Activated CD4-positive, alpha-beta T cell treated with anti-CD3 and anti-CD28 coated beads for 36 hours (primary cell): ENCODE measurements at places on chromosomes 5 and 9. TPM values are rescaled to one million over a fixed set of nuclear protein-coding genes. Genes with fewer than 3 reads are reported as not detected.

RNF183 gene
- total RNA-seq = 0.64 TPM

TPPP gene
- total RNA-seq = 0.21 TPM

DNA sequence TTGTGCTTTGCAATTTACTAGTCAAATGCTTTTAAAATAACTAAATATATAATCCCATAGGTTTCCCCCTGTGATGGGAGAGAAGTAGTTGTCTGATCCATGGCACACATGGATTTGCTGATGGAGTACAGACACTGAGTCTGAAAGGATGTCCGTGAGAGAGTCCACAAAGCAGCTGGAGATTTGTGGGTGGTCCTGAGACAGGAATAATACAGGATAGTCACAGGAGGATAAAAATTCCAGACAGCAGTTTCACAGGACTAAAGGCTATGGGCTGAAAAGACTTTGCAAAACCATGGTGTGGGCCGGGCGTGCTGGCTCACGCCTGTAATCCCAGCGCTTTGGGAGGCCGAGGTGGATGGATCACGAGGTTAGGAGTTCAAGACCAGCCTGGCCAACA, 58.7 kb upstream of the ZFR start:
- DNase-seq = no peak

DNA sequence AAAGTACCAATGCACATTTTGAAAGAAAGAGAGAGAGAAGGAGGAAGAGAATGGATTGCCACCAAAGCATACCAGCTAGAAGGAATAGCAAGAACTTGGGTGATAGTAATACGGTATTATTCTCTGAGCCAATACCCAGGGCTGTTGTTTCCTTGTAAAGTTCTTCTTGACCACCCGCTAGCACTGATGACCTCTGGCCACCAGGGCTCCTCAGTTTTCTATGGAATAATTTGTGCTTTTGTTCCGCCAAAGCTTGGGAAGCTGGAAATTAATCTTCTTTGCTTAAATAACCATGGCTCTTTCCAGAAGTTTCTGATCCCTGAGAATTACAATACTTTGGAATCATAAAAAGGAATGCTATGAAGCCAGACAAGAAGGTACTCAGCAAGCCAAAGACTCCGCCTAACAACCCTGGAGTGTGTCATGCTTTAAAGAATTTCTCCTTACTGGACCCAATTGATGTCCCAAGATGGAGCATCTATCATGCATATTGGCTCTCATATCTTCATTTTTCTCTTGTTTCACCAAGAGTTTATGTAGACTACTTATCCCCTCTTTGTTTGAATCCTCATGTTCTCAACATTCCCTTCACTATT, 29.8 kb downstream of the OR2K2 start:
- DNase-seq = no peak

- no peak for DNase-seq
These were observed 205.0 kb upstream of the IER5L start for GRCh38 chr9:129383019-129383560.

DNA sequence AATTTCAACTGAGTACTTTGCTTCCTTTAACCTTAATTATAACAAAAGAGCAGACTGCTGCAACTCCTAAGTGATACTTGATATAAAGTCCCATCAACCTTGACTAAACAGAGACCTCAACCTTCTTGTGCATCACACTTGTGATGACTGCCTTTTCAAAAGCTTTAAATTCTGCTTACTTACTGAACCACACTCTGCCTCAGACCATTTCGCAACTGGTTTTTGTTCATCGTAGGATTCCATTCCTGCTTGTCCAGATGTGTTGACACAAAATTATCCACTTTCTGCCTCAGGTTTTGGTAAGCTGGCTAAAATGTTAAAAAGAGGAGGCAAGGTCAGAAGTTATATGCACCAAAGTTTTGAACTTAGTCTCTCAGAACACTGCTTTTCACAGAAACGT, 3.5 kb downstream of the BOD1 start:
- no peak for DNase-seq

DNA sequence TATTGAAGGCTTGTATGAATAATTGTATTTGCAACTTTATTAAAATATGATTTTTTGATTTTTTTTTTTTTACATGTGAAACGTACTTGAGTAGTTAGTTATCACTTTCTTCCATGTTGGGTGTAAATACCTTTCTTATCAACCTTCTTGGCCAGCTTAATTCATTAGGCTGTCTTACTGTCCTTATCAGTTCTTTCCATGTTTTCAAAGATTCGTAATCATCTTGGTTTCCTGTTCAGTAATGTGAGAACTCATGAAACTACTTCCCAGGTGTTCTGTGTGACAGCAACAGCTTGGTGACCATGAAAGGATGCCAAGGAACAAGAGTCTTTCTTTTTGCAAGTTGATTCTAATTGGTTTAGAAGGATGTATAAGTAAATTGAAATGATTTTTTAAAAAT, 100.0 kb downstream of the ADGRV1 start:
- DNase-seq = no peak

TPM2 gene
- total RNA-seq = 5.5 TPM

IL17B gene
- total RNA-seq = not detected

DPYSL3 gene
- 0.18 TPM for total RNA-seq

COL27A1 gene
- total RNA-seq = 8.9 TPM

- DNase-seq = no peak
These were observed 258.3 kb downstream of the HSPA4 start for GRCh38 chr5:133309984-133310621.

DNA sequence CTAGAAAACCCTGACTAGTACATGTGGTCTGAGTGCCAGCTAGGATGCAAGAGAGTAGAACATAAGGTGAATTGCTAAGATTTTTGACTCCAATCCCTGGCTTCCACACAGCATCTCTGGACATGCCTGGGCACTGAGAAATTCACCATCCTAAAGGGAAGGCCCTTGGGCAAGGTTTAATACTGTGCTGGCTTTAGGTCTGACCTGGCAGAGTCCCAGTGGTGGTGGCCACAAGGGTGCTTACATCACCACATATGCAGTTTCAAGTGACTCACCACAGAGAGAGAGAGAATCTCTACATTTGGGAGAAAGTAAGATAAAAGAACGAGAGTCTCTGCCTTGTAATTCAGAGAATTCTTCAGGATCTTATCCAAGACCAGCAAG, 661.6 kb upstream of the C9orf72 start:
- no peak for DNase-seq

DNA sequence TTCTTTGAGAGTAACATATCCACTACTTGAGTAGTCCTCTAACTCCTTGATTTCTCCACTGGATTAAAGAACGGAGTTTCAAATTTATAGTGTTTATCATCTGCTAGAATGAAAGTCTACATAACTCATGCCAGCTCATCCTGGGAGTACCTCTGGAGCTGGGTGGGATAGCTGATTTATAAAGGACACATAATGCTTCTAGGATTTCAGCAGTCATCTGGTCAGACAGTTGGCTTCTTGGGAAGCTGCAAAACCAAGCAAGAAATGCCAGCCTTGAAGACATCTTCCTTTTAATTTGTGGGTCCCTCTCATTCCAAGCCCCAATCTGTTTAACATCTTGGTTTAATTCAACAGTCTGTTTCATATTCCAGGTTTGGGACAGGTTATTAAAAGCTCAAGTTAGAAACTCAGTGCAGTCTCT, 3.2 kb downstream of the GALNT10 start:
- no peak for DNase-seq

GRCh38 chr5:140131967-140132409, 6.3 kb downstream of the IGIP start:
- DNase-seq = peak; percentile 45

DNA sequence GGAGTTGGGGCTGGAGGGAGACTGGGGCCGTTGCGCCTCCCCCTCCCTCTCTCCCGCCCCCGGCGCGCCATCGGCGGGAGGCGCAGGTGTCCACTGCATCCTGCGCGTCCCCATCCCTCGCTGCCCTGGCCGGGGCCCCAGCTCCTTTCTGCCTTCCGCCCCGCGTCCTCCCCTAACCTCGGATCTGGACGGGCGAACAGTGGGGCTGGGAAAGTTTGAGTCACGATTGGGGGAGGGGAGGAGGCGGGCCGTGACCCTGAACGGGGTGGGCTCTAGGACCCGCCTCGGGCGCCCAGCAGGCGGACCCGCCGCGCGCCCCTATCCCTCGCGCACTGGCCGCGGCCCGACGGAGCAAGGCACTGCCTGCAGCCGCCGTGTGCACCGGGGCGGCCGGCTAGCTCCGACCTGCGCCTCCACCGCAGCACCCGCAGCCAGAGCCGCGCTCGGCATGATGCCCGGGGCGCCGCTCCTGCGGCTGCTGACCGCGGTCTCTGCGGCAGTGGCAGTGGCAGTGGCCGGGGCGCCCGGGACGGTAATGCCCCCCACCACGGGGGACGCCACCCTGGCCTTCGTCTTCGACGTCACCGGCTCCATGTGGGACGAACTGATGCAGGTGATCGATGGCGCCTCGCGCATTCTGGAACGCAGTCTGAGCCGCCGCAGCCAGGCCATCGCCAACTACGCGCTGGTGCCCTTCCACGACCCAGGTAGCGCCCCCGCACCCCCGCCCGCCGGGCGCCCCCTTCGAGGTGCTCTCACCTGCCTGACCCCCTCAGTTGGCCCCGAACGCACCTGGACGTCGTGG, at the start of gene HMCN2:
HMCN2 (plus strand) TSS at position 330 of the 805 bp plus-strand sequence; CDS start at position 449, 119 bp downstream.
- peak; percentile 16 for DNase-seq

- DNase-seq = no peak
These were observed 804.4 kb downstream of the TLE4 start for GRCh38 chr9:80376180-80376579.

GRCh38 chr5:124285071-124285470, 461.4 kb downstream of the ZNF608 start:
- no peak for DNase-seq

SOHLH1 gene
- total RNA-seq = not detected

DNA sequence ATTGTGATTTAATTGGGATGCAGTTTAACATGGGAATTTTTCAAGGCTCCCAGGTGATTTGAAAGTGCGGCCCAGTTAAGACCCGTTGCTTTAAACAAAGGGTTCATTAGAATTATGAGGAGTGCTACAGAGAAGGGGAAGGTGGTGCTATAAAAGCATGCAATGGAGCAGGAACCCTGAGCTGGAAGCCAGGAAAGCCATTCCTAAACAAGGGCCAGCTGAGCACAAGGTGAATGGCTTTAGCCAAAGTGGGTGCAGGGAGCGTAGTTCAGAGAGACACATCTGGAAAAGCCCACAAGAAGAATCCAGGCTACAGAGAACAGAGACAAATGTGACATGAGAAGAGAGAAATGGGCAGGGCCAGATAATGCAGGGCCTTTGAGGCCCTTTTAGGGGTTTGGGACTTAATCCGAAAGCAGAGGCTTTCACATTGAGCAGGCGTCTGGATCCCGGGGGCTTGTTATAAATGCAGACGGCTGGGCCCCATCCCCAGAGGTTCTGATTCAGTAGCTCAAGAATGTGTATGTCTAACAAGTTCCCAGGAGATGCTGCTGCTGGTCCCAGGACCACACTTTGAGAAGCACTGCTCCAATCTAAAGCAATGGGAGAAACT, 138.1 kb upstream of the WWC1 start:
- no peak for DNase-seq

FAF2 gene
- total RNA-seq = 44.8 TPM

CAST gene
- total RNA-seq = 211 TPM

CDH9 gene
- total RNA-seq = not detected

DNA sequence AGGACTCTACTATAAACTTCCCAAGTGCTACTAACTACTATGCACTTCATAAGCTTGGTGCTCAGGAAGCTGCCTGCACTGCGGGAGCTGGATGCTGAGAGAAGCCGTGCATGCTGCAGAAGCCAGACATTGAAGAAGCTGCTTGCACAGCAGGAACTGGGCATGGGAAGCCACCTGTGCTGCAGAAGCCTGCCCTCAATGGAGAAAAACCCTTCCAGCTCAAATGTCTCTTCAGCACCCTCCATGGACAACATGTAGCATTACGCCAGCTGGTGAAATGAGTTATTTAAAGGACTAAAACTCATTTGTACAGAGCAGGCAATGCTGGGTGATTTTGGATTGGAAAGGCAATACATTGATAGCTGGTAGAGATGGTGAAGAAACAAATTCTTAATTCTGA, 247.2 kb downstream of the KIF4B start:
- DNase-seq = no peak

DNA sequence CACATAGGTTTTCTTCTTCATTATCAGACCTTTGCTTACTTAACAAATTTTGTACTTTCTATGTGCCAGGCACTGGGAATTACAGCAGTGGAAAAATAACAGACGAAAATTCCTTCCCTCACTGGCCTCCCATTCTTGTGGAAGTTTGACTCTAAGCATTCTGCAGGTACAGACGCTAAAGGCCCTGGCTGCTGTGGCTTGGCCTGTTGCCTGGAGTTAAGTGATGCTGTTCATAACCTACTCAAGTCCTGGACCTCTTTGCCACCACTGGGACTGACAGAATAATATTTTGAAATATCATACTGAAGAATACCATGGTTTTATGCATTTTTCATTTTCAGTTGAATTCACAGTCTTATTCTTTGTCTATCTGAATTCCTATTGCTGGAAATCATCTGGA, 97.3 kb upstream of the SPATA31C2 start:
- no peak for DNase-seq

PDLIM4 gene
- 0.21 TPM for total RNA-seq

GRCh38 chr9:111411266-111411665, 72.9 kb downstream of the ECPAS start:
- no peak for DNase-seq
